Activated naive CD4-positive, alpha-beta T cell treated with anti-CD3 and anti-CD28 coated beads, Interleukin-2, amount 50 U/mL, for 72 hours (primary cell): ENCODE measurements at places on chromosomes 1 and 21. TPM values are rescaled to one million over a fixed set of nuclear protein-coding genes. Genes with fewer than 3 reads are reported as not detected.

SEC16B gene
- not detected for total RNA-seq

SLC16A4 gene
- 0.45 TPM for total RNA-seq

LENEP gene
- 0.68 TPM for total RNA-seq

CASQ2 gene
- not detected for total RNA-seq

SPRR2A gene
- not detected for total RNA-seq

FCRL2 gene
- not detected for total RNA-seq
